Stimulated activated CD4-positive, alpha-beta T cell treated with anti-CD3 and anti-CD28 coated beads, Interleukin-4, amount 100 ng/mL, for 1 hour (primary cell): ENCODE measurements at places on chromosomes 2 and 18.

DNA sequence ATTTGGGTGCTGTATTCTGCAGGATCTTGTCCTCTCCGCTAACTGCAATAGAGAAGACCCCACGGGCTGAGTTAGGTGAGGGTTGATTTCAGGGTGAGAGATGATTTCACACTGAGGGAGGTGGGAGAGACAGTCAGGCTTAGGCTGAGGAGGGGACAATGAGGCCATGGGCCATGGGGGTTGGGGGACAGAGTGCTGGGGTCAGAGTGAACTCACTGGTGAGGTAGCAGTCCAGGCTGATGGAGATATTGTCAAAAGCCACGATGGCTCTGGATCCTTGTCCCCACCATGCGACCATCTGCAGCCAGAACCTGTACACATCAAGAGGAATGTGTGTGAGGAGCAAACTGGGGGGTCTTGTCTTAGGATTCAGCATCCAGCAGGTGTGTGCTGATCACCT, 160.0 kb downstream of the CLIP4 start:
- no peak for DNase-seq

DNA sequence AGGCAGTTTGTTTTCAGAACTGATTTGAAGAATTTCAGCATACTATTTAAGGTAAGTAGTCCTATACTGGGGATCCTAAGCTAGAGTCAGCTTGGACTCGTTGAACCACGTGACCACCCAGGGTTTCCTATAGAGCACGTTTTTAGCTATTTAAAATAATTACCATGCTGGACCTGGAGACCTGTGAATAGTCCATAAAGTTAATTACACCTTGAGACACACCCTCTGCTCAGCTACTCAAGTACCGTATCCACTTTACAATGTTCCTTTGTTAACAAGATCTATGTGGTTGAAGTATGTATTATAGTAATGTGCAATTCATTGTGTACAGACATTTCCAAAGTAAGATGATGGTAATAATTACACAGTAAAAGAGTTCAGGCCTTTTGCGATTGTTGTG, 67.6 kb downstream of the CRIM1 start:
- no peak for DNase-seq

- no peak for DNase-seq
Observed at GRCh38 chr2:200761266-200761665, 50.4 kb upstream of the BZW1 start.

GRCh38 chr2:140797718-140798117, 1333.1 kb downstream of the LRP1B start:
- DNase-seq = no peak

- DNase-seq = no peak
Observed at GRCh38 chr2:238875471-238876231, 27.8 kb downstream of the TWIST2 start.
